ENCODE measurements at places on chromosomes 11 and 22. TPM values are rescaled to one million over a fixed set of nuclear protein-coding genes. Genes with fewer than 3 reads are reported as not detected.

GRCh38 chr11:64918017-64918416 is 1.0 kb upstream of the ATG2A start:
- H3K27ac ChIP-seq = peak overlapping the region; percentile 50
- no peaks in the 10 kb centered on the region for H3K27me3 ChIP-seq
- H3K4me3 ChIP-seq = peak overlapping the region; percentile 41
- H3K36me3 ChIP-seq = peaks cover 8% of the 10 kb centered on the region
- peaks cover 7% of the 10 kb centered on the region for H3K4me1 ChIP-seq

- no peak for DNase-seq
- H3K4me3 ChIP-seq = no peak overlapping the region
- H3K27ac ChIP-seq = no peak overlapping the region
- peaks cover 4% of the 10 kb centered on the region for H3K4me1 ChIP-seq
- peaks cover 19% of the 10 kb centered on the region for H3K27me3 ChIP-seq
Observed at GRCh38 chr11:11618973-11619435, 2.8 kb downstream of the GALNT18 start.

GRCh38 chr22:35978889-35979288 is 49.7 kb downstream of the RBFOX2 start:
- no peak overlapping the region for H3K4me3 ChIP-seq
- H3K36me3 ChIP-seq = no peaks in the 10 kb centered on the region
- no peak for DNase-seq
- H3K27ac ChIP-seq = no peak overlapping the region

DNA sequence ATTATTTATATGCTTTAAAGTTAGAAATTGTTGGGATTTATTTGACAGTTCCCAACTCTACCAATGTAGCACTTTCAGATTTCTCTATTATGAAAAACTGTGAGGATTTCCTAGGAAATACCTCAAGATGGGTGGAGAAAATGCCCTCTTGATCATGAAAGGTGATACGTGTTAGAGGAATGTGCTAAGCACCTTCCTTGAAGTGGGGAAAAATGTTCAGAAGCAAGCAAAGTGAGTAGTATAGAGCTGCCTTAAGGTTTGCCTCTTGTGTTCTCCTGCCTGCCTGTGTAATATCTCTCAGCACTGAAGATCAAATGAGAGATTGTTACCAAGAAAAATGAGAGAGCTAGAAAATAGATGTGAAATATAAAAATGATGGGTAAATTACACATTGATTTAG is 58.2 kb downstream of the YAP1 start:
- no peak for DNase-seq
- H3K4me3 ChIP-seq = no peak overlapping the region
- peaks cover 10% of the 10 kb centered on the region for H3K36me3 ChIP-seq
- H3K4me1 ChIP-seq = peaks cover 18% of the 10 kb centered on the region

- peak; percentile 63 for DNase-seq
- H3K4me3 ChIP-seq = no peak overlapping the region
- H3K36me3 ChIP-seq = peaks cover 2% of the 10 kb centered on the region
- H3K27ac ChIP-seq = peak overlapping the region; percentile 6
Observed at GRCh38 chr11:61149624-61150615, 11.3 kb downstream of the VPS37C start.

DNA sequence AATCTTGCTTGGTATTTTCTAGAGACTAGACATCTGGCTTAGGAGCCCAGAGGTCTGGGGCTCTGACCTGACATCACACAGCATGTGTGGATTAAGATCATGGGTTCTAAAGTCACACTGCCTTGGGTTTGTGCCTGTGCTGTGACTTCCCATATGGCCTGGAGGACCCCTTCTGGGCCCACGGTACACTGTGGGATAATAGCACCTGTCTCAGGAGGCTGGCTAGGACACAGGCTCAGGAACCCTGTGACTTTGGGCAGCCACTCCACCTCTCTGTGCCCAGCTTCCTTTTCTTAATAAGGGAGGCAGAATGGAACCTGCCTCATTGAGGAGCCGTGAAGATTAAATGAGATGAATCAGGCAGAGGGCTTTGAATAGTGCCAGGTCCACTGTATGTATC is 99.2 kb upstream of the B3GAT1 start:
- H3K27ac ChIP-seq = no peak overlapping the region
- H3K27me3 ChIP-seq = no peaks in the 10 kb centered on the region
- H3K4me3 ChIP-seq = no peak overlapping the region
- H3K4me1 ChIP-seq = no peaks in the 10 kb centered on the region

GRCh38 chr11:6745465-6746015 is 26.2 kb downstream of the OR2AG2 start:
- no peak overlapping the region for H3K4me3 ChIP-seq
- DNase-seq = no peak
- H3K27ac ChIP-seq = no peak overlapping the region
- H3K36me3 ChIP-seq = no peaks in the 10 kb centered on the region

GRCh38 chr11:18352581-18352980 is 30.2 kb downstream of the GTF2H1 start:
- H3K4me3 ChIP-seq = no peak overlapping the region
- peak; percentile 30 for DNase-seq
- no peaks in the 10 kb centered on the region for H3K4me1 ChIP-seq
- H3K27me3 ChIP-seq = no peaks in the 10 kb centered on the region
- H3K27ac ChIP-seq = no peak overlapping the region

- peak; percentile 20 for DNase-seq
- no peaks in the 10 kb centered on the region for H3K27me3 ChIP-seq
- H3K27ac ChIP-seq = no peak overlapping the region
Observed at GRCh38 chr11:8403310-8403709, 139.6 kb upstream of the LMO1 start.

DNA sequence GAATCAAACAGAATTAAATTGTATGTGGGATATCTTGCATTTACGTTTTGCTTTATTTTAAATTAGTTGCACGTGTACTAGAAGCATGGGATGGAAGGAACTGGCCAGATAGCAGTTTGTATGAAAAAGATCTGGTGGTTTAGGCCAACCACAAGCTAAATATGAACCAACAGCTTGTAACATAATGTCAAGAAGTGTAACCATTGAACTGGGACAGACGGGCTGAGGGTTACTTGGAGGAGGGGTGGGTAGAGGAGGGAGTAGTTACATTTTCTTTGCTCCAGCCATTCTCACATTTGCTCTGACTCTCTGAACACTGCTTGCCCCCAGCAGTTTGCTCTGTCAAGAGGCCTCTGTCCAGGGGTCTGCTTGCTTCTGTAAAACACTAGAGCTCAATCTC is 31.7 kb upstream of the CXCR5 start:
- no peaks in the 10 kb centered on the region for H3K27me3 ChIP-seq
- no peak overlapping the region for H3K27ac ChIP-seq
- no peaks in the 10 kb centered on the region for H3K36me3 ChIP-seq
- no peaks in the 10 kb centered on the region for H3K4me1 ChIP-seq
- no peak overlapping the region for H3K4me3 ChIP-seq

- DNase-seq = peak; percentile 53
- no peaks in the 10 kb centered on the region for H3K36me3 ChIP-seq
- no peaks in the 10 kb centered on the region for H3K4me1 ChIP-seq
- peaks cover 15% of the 10 kb centered on the region for H3K27me3 ChIP-seq
- no peak overlapping the region for H3K27ac ChIP-seq
Observed at GRCh38 chr11:36333897-36334296, 37.8 kb downstream of the PRR5L start.

- peak; percentile 34 for DNase-seq
- no peak overlapping the region for H3K27ac ChIP-seq
- no peaks in the 10 kb centered on the region for H3K4me1 ChIP-seq
- H3K27me3 ChIP-seq = no peaks in the 10 kb centered on the region
- H3K36me3 ChIP-seq = no peaks in the 10 kb centered on the region
Observed at GRCh38 chr11:29343465-29344333, 673.1 kb downstream of the KCNA4 start.

- no peaks in the 10 kb centered on the region for H3K27me3 ChIP-seq
- H3K4me1 ChIP-seq = peaks cover 9% of the 10 kb centered on the region
- no peaks in the 10 kb centered on the region for H3K36me3 ChIP-seq
- no peak for DNase-seq
- H3K27ac ChIP-seq = no peak overlapping the region
- H3K4me3 ChIP-seq = no peak overlapping the region
Observed at GRCh38 chr22:46742576-46743221, 4.6 kb upstream of the CERK start.

DNA sequence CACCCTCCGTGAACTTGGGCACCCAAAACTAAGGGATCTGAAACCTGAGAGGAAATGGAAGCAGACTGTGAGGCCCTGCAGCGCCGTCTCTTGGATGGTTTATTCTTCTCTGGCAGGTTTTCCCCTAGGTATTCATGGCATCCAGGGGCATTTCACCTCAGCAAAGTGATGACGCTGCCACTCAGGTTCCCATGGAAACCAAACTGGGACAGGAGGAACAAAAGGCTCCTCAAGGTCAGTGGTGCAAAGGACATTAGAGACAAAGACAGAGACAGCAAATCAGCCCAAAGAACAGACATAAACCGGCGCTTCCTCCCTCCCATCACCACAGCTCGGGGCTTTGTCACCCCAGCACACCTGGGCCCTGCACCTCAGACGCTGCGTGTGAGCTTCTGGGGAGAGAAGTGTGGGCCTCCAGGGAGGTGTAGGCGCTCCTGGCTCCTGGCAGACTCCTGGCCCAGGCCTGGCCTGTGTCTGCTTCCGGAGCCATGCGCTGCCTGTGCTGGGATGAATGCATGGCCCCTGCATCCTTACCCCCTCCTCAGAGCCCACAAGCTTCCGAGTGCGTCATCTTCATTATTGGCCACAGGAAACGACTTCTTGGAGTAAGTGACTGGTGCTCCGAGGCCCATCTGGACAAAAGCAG is 5.9 kb downstream of the TP53AIP1 start:
- no peaks in the 10 kb centered on the region for H3K4me1 ChIP-seq
- H3K4me3 ChIP-seq = no peak overlapping the region

- peaks cover 24% of the 10 kb centered on the region for H3K4me1 ChIP-seq
- no peak overlapping the region for H3K4me3 ChIP-seq
- peaks cover 34% of the 10 kb centered on the region for H3K36me3 ChIP-seq
- no peak for DNase-seq
- no peaks in the 10 kb centered on the region for H3K27me3 ChIP-seq
Observed at GRCh38 chr11:10646005-10646404, 47.5 kb downstream of the IRAG1 start.

GRCh38 chr11:111586388-111586831 is 15.8 kb upstream of the SIK2 start:
- 0 out of 2 replicates have a peak, but pooled peaks cover 2% of the 10 kb centered on the region for H3K27me3 ChIP-seq
- H3K4me1 ChIP-seq = peaks cover 6% of the 10 kb centered on the region
- peak; percentile 66 for DNase-seq
- H3K36me3 ChIP-seq = no peaks in the 10 kb centered on the region
- no peak overlapping the region for H3K4me3 ChIP-seq
- H3K27ac ChIP-seq = no peak overlapping the region

DNA sequence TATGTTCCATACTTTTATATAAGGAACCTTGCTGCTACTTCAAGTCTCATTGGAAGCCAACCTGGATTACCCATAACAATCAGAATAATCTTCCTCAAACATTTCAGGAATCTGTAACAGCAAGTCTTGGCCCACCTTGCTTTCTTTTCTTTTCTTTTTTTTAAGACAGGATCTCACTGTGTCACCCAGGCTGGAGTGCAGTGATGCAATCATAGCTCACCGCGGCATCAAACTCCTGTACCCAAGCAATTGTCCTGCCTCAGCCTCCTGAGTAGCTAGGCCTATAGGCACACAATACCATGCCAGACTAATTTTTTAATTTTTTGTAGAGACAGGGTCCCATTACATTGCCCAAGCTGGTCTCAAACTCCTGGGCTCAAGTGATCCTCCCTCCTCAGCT is 29.3 kb upstream of the PRDM10 start:
- no peaks in the 10 kb centered on the region for H3K27me3 ChIP-seq

DNA sequence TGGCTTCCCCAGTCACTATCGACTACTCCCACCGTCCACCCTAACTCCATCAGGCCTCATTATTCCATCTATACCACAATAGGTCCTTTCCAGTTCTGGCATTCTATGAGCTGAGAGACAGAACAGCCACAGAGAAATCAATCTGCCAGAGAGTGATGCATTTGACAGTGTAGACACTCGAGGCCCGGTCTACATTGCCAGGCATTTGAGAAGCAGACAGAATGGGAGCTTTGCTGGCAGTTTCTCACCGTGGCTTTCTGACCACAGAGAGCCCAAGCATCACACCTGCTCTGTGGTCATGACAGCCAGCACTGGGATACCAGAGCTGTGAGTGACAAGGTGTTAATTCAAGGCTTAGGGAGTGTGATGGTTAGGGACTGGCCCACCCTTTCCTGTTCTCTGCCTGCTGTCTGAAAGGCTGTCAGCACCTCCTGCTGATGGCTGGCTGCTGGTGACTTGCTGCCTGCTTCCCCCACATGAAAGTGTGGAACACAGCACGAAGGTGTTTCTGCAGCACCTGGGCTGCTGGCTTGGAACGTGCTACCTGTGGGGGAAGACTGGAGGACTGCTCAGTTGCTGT is 137.8 kb downstream of the KIRREL3 start:
- H3K27me3 ChIP-seq = no peaks in the 10 kb centered on the region
- no peak overlapping the region for H3K27ac ChIP-seq
- no peak for DNase-seq
- no peaks in the 10 kb centered on the region for H3K4me1 ChIP-seq
- no peaks in the 10 kb centered on the region for H3K36me3 ChIP-seq

DNA sequence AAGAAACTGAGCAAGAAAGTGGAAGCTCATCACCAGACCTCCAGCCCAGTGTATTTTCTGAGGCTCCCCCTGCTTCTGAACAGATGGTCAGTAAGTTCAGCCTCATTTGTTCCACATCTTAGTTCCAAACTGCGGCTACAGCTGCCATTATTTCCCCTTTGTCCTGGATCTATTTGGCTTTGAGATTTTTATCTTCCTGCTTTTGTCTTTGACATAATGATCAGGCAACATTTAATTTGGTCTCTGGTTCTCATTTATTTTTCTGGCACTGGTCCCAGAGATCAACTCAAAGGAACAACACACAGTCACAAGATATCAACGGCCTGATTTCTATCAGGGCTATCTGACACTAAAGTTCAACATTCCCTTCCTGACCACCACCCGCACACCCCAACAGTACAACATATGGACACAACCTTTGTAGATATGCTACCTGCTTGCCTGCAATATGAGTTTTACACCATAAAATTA is 137.5 kb downstream of the FAM76B start:
- DNase-seq = no peak
- no peaks in the 10 kb centered on the region for H3K27me3 ChIP-seq
- H3K4me3 ChIP-seq = no peak overlapping the region
- H3K36me3 ChIP-seq = no peaks in the 10 kb centered on the region
- no peaks in the 10 kb centered on the region for H3K4me1 ChIP-seq
- no peak overlapping the region for H3K27ac ChIP-seq

Gene SUSD2
- total RNA-seq = 0.18 TPM

Gene POU2AF2
- not detected for total RNA-seq

Gene DRD2
- not detected for total RNA-seq

Gene CNTN5
- not detected for total RNA-seq

Gene ZNF70
- total RNA-seq = 3.9 TPM

Gene FAM181B
- not detected for total RNA-seq

Gene ENDOD1
- total RNA-seq = 20.6 TPM

Gene PAK1
- total RNA-seq = 60.6 TPM

Gene ARHGAP42
- 7.3 TPM for total RNA-seq

Gene RIMBP3B
- 0.28 TPM for total RNA-seq

Gene PLAAT5
- total RNA-seq = not detected

Gene P4HA3
- 2.9 TPM for total RNA-seq

Gene OR51I1
- total RNA-seq = not detected

Gene AGBL2
- 0.56 TPM for total RNA-seq

Gene IRAG1
- 21.1 TPM for total RNA-seq

Gene CELSR1
- total RNA-seq = 0.56 TPM
